Stimulated activated CD4-positive, alpha-beta T cell treated with anti-CD3 and anti-CD28 coated beads, Interleukin-15, amount 100 ng/mL, for 1 hour (primary cell): ENCODE measurements at places on chromosomes 5 and 9.
A peak's percentile ranks its signal among the peaks of the same experiment; 100 is the strongest.

DNA sequence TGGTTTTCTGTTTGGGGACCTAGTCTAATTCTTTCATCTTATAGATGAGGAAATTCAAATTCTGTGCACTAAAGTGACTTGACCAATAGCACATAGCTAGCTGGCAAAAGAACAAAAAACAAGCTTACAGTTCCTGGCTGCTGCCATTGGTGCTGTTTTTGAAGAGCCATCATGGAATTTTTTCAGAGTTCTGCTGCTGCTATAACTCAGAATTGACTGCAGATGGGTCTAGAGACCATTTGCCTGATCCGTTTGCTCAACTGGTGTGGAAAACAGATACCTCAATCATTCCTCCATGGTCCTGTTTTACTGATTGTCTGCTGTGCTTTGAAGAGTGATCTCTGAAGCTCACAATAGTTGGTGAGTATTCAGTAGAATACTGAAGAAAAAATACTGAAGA is 15.2 kb downstream of the FBXL7 start:
- no peak for DNase-seq

GRCh38 chr9:114770991-114771390 is 34.8 kb downstream of the TNFSF15 start:
- DNase-seq = no peak

- DNase-seq = no peak
These were observed 26.0 kb upstream of the SLC2A8 start for GRCh38 chr9:127370672-127371648.

- no peak for DNase-seq
These were observed 476.1 kb upstream of the MPDZ start for GRCh38 chr9:13755551-13755950.

DNA sequence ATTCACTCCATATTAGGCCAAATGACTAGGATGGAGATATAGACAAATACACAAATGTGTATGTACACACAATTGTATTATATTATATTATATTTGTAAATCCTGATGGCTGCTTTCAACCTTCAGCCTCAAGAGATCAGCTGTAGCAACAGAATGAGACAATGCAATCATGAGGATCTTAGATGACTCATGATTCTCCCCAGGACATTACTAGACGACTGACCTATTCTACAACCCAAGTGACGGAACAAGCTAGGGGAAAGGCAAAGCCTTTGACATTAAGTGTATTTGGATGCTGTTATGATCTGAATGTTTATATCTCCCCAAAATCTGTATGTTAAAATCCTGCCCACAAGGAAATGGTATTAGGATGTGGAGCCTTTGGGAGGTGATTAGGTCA is 66.5 kb downstream of the COX7C start:
- DNase-seq = no peak

DNA sequence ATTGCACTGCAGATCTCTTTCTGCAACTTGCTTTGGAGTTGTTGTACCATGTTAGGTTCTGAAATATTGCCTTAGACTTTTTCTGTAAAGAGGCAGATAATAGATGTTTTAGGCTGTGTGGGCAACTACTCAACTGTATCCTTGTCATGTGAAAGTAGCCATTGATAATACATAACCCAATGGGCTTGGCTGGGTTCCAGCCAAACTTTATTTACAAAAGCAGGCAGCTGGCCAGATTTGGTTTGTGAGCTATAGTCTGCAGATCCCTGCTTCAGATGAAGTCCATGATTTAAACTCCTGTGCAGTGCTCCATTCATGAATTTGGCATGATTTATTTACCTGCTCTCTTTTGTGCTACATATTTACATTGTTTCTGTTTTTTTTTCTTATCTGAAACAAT is 300.4 kb downstream of the IRX2 start:
- no peak for DNase-seq

DNA sequence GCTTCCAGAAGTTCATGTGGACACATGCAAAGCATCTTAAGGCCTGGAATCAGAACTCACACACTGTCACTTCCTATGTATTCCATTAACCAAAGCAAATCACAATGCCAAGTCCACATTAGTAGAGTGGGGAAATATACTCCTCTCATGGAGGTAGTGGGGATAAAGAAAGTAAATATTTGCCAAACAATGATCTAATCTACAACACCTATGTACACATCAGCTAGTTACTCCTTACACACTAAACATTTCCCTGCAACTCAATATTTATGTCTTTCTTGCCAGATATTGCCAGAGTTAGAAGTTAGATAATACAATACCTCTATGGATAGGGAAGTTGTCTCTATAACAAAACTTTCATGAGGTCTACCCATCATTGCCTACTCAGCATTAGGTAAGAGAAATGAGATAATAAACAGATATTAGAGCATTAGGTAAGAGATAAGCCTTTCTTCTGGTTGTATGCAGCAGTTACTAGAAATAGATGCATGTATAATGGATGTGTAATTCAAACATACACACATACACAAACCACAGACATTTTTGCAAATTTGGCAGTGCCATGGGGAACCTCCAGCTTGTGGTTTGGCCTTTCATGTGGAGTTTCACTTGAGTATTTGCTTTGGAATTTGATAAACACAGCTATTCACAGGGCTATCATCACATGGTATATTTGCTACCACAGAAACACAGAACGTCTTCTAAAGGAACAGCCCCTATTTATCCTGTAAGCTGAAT is 196.5 kb downstream of the TLE1 start:
- DNase-seq = no peak

GRCh38 chr9:97517331-97518089 is 16.0 kb downstream of the TMOD1 start:
- DNase-seq = no peak

GRCh38 chr5:109714592-109714991 is 24.9 kb downstream of the MAN2A1 start:
- no peak for DNase-seq

DNA sequence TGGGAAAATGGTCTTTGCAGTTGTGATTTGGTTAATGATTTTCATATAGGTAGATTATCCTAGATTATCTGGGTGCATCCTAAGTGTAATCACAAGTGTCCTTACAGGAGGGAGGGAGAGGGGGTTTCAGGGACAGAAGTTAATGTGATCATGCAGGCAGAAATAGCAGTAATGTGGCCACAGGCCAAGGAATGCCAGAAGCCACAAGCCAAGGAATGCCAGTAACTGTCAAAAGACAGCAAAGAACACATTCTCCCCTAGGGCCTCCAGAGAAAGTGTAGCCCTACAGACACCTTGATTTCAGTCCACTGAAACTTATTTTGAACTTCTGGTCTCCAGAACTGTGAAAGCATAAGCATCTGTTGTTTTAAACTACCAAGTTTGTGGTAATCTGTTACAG is 2074.5 kb downstream of the MAT2B start:
- DNase-seq = no peak

- DNase-seq = no peak
These were observed 758.5 kb upstream of the EDIL3 start for GRCh38 chr5:85143138-85143537.

GRCh38 chr5:59003641-59004040 is 420.8 kb downstream of the RAB3C start:
- no peak for DNase-seq

- DNase-seq = no peak
These were observed 225.4 kb downstream of the SYK start for GRCh38 chr9:91027005-91027404.

GRCh38 chr9:137491735-137492432 is 32.8 kb upstream of the NSMF start:
- DNase-seq = no peak

- no peak for DNase-seq
These were observed 970.9 kb upstream of the NUDT12 start for GRCh38 chr5:104533498-104533897.

- peak; percentile 5 for DNase-seq
These were observed at the start of gene CCDC152 for GRCh38 chr5:42756606-42757601. Gene CCDC152, plus strand, starts transcription at chr5:42756818. Its CDS starts 2,304 bp downstream, at chr5:42759122.

- no peak for DNase-seq
These were observed 36.5 kb upstream of the FAT2 start for GRCh38 chr5:151627650-151628049.

GRCh38 chr5:82808960-82809359 is 268.2 kb downstream of the TMEM167A start:
- DNase-seq = no peak

DNA sequence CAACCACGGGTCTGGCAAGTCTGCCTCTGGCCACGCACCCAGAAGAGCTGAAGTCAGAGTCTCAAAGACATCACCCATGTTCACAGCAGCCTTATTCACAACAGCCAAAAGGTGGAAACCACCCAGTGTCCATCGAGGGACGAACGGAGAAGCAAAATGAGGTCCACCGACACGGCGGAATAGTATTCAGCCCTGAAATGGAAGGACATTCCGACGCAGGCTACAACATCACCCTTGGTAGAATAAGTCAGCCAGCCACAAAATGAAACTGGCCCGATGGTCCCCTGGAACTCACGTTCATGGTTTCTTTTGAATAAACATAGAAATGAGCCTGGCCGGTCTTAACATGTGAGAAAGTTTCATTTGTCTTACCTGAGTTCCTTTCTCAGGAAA is 16.9 kb downstream of the CCDC187 start:
- no peak for DNase-seq

DNA sequence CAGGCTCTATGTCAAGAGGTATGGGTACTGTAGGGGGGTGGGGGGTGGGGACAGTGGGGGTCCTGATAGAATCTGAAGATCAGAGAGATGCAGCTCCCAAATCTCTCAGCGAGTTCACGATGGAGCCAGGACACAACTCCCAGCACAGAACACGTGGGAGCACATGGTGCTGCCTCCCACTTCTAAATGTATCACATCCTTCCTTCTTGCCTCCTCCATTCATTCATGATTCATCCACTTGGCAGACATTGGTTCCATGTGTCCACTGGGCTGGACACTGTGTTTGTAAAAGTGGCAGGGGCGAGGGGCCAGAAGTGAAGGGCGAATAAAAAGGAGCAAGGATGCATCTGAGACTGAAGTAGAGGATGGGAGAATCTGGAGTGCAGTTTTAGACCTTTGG is 33.9 kb downstream of the SH3TC2 start:
- no peak for DNase-seq

- no peak for DNase-seq
These were observed 168.2 kb upstream of the DMRTA1 start for GRCh38 chr9:22278426-22278825.

- DNase-seq = no peak
These were observed 14.1 kb downstream of the LCN10 start for GRCh38 chr9:136728548-136729123.
